ENCODE measurements at places on chromosomes 13 and 19.
A peak's percentile ranks its signal among the peaks of the same experiment; 100 is the strongest.

DNA sequence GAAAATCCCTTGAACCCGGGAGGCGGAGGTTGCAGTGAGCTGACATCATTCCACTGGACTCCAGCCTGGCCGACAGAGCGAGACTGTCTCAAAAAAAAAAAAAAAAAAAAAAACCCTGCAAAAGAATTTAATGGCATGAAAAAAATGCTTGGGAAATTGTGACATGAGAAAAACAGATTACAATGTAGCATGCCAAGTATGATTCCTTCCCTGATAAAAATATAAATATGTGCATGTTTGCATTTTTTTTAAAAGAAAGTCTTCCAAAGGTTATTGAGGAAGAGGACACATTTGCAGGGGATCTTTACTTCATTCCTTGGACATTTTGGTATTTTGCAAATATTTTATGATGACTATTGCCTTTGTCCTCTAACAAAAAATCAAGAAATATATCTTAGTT, 14.5 kb upstream of the ZBTB32 start:
- H3K36me3 ChIP-seq, result no peaks in the 10 kb centered on the region
- H3K4me1 ChIP-seq, result peaks cover 9% of the 10 kb centered on the region
- no peaks in the 10 kb centered on the region for H3K27me3 ChIP-seq
- no peak for ATAC-seq
- H3K27ac ChIP-seq, result no peak overlapping the region

GRCh38 chr13:20721454-20722357, 18.2 kb downstream of the IL17D start:
- H3K4me3 ChIP-seq, result peak overlapping the region; percentile 39
- ATAC-seq, result peak; percentile 52
- H3K36me3 ChIP-seq, result no peaks in the 10 kb centered on the region
- H3K27ac ChIP-seq, result no peak overlapping the region

GRCh38 chr19:6988257-6988656, 33.0 kb downstream of the MBD3L2B start:
- H3K4me3 ChIP-seq, result no peak overlapping the region
- peaks cover 11% of the 10 kb centered on the region for H3K27me3 ChIP-seq
- H3K36me3 ChIP-seq, result peaks cover 6% of the 10 kb centered on the region
- no peak for ATAC-seq

DNA sequence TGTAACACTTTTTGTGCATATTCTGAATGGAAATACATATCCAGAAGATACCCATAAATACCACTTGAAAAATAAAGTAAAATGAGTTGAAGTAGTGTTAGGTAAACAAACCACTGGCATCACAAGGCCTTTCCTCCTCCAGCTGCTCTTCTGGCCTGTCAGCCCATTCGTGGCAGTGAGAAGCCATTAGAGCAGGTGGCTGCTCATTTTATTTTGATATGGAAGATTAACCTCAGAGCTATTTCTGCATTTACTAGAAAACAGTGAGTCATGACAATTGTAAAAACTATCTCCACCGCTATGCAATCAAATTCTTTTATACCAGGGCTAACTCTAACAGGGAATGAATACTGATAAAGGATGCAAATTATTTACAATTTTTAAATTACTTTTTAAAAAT, 2898.1 kb downstream of the PCDH9 start:
- no peaks in the 10 kb centered on the region for H3K27me3 ChIP-seq
- H3K4me1 ChIP-seq, result no peaks in the 10 kb centered on the region
- H3K27ac ChIP-seq, result no peak overlapping the region
- H3K4me3 ChIP-seq, result no peak overlapping the region

DNA sequence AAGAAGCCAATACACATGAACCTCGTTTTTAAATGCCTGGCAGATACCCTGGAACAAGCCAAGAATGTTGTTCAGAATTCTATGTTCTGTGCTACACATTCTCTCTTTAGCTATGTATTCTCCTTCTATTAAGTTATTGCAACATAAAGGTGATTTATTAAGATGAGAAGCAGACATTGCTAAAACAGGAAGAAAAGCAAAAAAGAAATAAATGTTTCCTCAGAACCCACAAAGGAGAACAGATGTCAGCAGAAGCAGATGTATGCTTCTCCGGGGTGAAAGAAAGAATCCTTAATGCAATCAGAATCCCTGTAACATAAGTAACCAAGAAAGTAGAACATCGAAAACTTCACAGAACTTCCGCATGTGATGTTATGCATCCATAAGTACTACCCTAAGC, 302.9 kb downstream of the DCT start:
- no peaks in the 10 kb centered on the region for H3K27me3 ChIP-seq
- H3K27ac ChIP-seq, result no peak overlapping the region
- no peaks in the 10 kb centered on the region for H3K4me1 ChIP-seq
- ATAC-seq, result no peak

DNA sequence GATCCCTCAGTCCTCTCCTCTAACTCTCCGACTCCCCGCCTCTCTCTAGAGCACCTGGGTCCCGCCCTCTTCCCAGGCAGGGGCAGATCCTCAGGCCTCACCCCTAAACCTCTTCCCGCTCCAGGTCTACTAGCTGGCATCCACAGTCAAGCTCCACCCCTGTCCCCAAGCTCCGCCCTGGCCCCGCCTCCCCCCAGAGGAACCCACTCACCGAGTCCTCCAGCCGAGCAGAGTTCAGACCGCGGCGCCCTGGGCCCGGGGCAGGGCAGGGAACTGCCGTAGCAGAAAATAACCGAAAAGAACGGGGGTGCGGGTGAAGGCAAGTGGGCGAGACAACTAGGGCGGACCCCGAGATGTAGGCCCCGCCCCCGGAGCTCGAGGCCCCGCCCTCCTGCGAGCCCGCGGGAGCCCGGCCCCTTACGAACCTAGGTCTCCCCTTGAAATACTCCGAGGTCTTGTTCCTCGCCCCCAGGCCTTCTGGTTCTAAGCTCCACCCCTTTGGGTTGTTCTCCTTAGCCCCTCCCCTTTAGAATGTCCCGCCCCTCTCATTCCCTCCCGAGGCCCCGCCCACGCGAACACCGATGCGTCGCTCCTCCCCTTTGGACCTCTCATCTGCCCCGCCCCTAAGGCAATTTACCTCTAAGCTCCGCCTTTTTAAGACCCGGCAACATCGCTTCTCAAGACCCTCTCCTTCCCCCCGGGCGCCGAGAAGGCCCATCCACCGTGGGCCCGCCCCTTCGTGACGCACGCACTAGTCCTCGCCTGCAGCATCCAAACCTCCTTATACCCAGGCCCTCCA, at the start of gene GGN:
Gene GGN (minus strand): TSS at position 485 of the 799 bp plus-strand sequence. CDS start 773 bp downstream, outside the sequence.
- H3K36me3 ChIP-seq, result peaks cover 28% of the 10 kb centered on the region
- peak; percentile 71 for ATAC-seq
- H3K27ac ChIP-seq, result no peak within 1 kb of the TSS
- peak within 1 kb of the TSS; percentile 80 for H3K4me3 ChIP-seq
- H3K27me3 ChIP-seq, result peaks cover 57% of the 10 kb centered on the region

DNA sequence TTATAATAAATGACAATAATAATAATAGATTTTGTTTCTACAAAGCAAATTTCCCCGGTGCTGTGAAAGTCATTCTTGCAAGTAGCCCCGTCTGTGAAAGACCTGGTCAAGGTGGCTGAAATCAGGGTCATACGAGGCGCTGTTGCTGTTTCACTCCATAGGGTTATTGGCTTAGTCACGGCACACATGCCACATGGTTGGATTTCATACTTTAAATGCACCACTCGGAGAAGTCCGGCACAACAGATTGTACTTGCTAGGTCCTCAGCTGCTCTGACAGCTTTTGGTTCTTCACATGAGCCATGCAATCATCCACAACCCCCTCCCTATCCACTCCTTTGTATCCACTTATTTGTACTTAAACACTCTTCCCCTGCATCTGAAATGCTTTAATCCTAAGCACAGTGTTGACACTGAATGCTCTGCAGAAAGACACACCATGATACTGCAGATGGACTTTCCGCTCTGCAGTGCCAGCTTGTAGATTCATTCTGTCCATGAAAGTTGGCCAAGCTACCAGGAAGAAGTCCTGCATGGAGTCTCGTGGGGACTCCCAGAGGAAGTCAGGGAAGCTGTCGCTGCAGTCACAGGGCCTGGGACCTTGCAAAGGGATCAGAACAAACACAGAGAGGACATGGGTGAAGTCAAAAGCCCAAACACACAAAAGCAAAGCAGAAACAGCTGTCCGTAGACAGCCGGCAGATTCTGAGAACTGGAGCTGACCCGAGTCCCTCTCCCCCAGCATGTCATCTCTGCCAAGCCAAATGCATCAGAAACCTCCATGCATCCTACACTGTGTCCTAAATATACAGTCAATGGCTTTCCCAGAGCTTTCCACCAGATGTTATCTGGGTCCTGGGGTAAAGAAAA, 124.6 kb downstream of the COL4A2 start:
- no peak for ATAC-seq
- H3K36me3 ChIP-seq, result no peaks in the 10 kb centered on the region
- peaks cover 48% of the 10 kb centered on the region for H3K27me3 ChIP-seq
- no peak overlapping the region for H3K4me3 ChIP-seq
- no peak overlapping the region for H3K27ac ChIP-seq

GRCh38 chr19:48740164-48740972, at the start of gene RASIP1:
Gene RASIP1, minus strand, starts transcription at chr19:48740610. Its CDS starts 328 bp downstream, at chr19:48740282.
- peaks cover 25% of the 10 kb centered on the region for H3K4me1 ChIP-seq
- ATAC-seq, result no peak
- H3K4me3 ChIP-seq, result peak within 1 kb of the TSS; percentile 29
- H3K27me3 ChIP-seq, result peaks cover 51% of the 10 kb centered on the region
- H3K36me3 ChIP-seq, result no peaks in the 10 kb centered on the region
- H3K27ac ChIP-seq, result no peak within 1 kb of the TSS

DNA sequence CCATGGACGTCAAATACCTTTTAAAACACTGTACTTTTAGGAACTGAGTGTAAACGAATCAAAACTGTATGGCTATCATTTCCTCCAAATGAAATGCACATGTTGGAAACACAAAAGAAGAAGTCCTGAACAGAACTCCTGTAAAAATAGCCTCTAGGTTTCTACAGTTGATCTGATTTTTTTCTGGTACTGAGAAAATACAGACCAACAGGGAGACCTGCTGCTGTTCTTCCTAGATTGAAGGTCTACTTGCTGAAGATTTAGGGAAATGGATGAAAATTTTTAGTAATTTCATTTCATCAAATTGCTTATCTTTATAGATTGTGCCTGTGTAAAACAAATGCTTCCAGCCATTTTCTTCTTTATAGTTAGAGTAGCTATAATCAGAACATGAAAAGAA, 520.4 kb downstream of the SLITRK6 start:
- H3K36me3 ChIP-seq, result no peaks in the 10 kb centered on the region
- H3K4me3 ChIP-seq, result no peak overlapping the region
- no peaks in the 10 kb centered on the region for H3K4me1 ChIP-seq

GRCh38 chr13:113881614-113882266, 17.9 kb upstream of the GAS6 start:
- peak; percentile 78 for ATAC-seq
- H3K27ac ChIP-seq, result peak overlapping the region; percentile 53
- no peak overlapping the region for H3K4me3 ChIP-seq
- peaks cover 8% of the 10 kb centered on the region for H3K4me1 ChIP-seq
- H3K36me3 ChIP-seq, result no peaks in the 10 kb centered on the region

DNA sequence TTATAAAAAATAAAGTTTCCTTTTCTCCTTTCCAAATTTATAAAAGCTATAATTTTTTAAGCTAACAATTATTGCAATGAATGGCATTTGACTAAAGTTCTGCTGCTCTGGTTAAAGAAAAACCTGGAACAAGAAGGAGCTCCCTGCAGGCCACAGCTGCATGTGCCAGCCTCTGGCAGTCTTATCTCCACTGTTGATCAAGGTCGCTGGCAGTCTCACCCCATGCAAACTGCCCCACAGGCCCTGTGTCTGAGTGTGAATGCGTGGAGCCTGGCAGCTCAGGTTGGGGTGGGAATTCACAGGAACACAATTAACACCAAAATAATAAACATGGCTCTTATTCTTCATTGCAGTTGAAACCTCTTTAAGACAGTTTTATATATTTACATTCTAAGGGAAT, 30.2 kb upstream of the FREM2 start:
- H3K4me3 ChIP-seq, result no peak overlapping the region
- ATAC-seq, result no peak
- no peaks in the 10 kb centered on the region for H3K4me1 ChIP-seq
- no peak overlapping the region for H3K27ac ChIP-seq
- H3K27me3 ChIP-seq, result no peaks in the 10 kb centered on the region
- no peaks in the 10 kb centered on the region for H3K36me3 ChIP-seq

- H3K4me3 ChIP-seq, result no peak overlapping the region
- H3K4me1 ChIP-seq, result peaks cover under 1% of the 10 kb centered on the region
- H3K36me3 ChIP-seq, result no peaks in the 10 kb centered on the region
- H3K27me3 ChIP-seq, result peaks cover 12% of the 10 kb centered on the region
- ATAC-seq, result no peak
These were observed 175.0 kb downstream of the PTPRS start for GRCh38 chr19:5165697-5166019.

GRCh38 chr13:87754097-87754496, 82.9 kb downstream of the SLITRK5 start:
- no peak overlapping the region for H3K4me3 ChIP-seq
- ATAC-seq, result no peak
- H3K36me3 ChIP-seq, result no peaks in the 10 kb centered on the region
- H3K4me1 ChIP-seq, result no peaks in the 10 kb centered on the region
- no peak overlapping the region for H3K27ac ChIP-seq

GRCh38 chr13:59459972-59460371, 703.8 kb downstream of the DIAPH3 start:
- no peaks in the 10 kb centered on the region for H3K36me3 ChIP-seq
- no peaks in the 10 kb centered on the region for H3K4me1 ChIP-seq
- H3K4me3 ChIP-seq, result no peak overlapping the region
- no peak overlapping the region for H3K27ac ChIP-seq
- ATAC-seq, result no peak

GRCh38 chr13:34623331-34623730, 318.7 kb upstream of the NBEA start:
- no peak for ATAC-seq
- H3K4me1 ChIP-seq, result no peaks in the 10 kb centered on the region
- H3K27me3 ChIP-seq, result no peaks in the 10 kb centered on the region

DNA sequence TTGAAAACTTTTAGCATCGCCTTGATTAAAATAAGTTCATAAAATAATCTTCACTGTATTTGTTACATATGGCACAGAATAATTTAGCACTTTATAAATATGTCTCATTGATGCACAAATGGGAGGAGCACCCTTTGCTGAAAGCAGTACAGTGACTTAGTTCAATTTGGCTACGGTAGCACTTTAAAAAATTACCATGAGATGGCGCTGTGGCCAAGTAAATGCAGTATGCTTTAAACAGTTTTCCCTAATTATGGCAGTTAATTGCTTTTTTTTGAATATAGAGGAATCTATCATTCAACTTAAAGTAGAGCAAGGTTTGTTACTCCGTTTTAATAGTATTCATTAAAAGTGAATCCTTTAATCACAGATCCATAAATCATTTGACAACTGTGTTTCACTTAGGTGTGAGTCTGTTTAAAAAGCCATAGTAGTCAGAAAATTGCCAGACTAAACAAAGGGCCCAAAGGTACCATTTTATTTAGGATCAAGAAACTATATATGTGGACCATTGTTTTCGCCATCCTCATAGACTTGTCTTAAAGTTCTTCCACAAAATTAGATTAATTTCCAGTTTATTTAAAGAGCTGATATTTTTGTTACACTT, 34.7 kb upstream of the ESD start:
- no peaks in the 10 kb centered on the region for H3K36me3 ChIP-seq
- no peaks in the 10 kb centered on the region for H3K4me1 ChIP-seq
- H3K27ac ChIP-seq, result no peak overlapping the region
- no peak overlapping the region for H3K4me3 ChIP-seq
- no peak for ATAC-seq
- peaks cover 21% of the 10 kb centered on the region for H3K27me3 ChIP-seq
